ENCODE measurements at places on chromosomes 6 and 20.
A peak's percentile ranks its signal among the peaks of the same experiment; 100 is the strongest.

DNA sequence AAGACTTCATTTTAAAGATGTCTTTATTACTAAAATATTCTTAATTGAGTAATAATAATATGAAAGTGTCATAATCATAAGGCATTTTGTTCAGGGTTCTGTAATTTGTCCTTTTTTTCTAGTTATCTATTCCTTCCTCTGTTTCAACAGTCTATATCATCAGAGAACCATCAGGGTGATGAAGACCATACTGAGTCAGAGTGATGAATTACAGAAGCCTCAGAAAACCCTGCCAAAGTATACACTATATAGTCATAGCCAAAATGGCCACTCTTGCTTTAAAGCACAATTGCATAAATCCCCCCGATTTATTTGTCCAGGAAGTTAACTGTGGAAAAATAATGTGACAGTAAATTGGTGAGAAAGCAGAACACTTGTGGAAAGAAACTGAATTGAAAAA lies 735.0 kb downstream of the EPHA7 start:
- DNase-seq, result no peak

GRCh38 chr6:91155129-91155785 lies 568.4 kb upstream of the MAP3K7 start:
- DNase-seq, result no peak

DNA sequence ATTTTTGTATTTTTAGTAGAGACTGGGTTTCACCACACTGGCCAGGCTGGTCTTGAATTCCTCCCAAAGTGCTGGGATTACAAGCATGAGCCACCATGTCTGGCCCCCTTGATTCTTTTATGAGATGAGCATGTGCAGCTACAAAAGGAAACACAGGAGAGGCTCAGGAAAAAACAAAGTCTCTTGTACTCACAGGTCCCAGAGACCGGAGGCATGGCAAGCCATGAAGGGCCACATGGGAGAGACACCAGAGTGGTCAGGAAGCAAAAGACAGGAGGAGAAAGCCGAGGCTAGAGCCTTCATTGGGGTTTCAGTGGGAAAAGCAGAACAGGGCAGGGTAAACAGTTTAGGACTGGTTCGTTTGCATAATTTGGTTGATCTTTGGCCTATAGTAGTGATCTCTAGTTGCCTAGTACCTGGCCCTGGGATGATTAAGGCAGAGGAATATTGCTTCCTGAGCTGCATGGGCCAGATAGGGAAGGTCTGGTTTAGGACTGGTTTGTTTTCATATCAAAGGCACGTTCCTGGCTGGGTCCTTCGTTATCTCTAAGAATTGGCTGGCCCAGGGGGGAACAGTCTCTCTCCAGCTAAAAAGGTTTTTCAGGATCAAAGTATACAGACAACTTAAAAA lies 48.2 kb upstream of the PRND start:
- no peak for DNase-seq

GRCh38 chr20:38779247-38780097 lies 26.0 kb upstream of the PPP1R16B start:
- peak; percentile 5 for DNase-seq

- DNase-seq, result no peak
Observed at GRCh38 chr20:1667502-1668085, 10.0 kb upstream of the SIRPG start.

GRCh38 chr6:134247231-134247833 lies 70.6 kb downstream of the SGK1 start:
- DNase-seq, result peak; percentile 76

DNA sequence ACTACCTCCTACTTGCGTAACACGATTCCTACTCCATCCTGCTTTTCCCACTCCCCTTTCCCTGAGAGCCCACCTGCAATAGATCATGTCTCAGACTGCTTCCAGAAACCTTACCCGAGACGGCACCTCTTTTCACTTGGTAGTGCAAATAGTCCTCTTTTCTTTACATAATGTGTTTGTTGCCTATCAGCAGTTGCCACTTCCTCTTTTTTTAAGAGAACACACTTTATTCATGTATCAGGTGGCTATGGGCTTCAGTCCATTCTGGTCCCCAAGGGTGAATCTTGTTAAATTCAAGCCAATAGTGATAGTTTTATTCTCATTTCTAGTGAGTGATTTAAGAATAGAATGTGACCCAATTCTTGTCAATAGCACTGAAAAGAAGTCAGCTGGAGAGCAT lies 57.7 kb upstream of the FERMT1 start:
- no peak for DNase-seq

- DNase-seq, result no peak
Observed at GRCh38 chr6:104630955-104631354, 228.8 kb downstream of the HACE1 start.

DNA sequence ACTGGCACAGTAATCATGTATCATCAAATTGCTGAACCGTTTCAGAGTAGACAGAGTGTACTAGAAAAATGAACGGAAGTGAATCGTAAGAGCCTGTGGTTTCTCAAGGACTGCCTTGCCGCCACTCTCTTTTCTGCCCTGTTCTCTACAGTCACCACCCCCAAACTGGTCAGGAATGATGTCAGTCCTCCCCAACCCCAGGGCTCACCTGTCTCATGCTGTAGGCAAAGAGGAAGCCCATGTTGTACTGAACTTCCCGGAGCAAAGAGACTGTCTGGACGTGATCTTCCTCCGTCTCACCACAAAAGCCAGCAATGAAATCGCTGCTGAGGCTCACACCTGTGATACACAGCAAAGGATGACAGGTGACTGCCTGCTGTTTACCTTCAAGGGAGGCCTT lies 31.0 kb downstream of the CDK5RAP1 start:
- DNase-seq, result peak; percentile 73

GRCh38 chr6:4611429-4612129 lies 164.6 kb upstream of the CDYL start:
- DNase-seq, result no peak

- DNase-seq, result peak; percentile 60
Observed at GRCh38 chr6:105424175-105424783, 21.4 kb upstream of the PREP start.

GRCh38 chr6:135141728-135142127 lies 39.4 kb upstream of the MYB start:
- DNase-seq, result no peak

- no peak for DNase-seq
Observed at GRCh38 chr6:54646069-54646950, 200.3 kb upstream of the FAM83B start.

DNA sequence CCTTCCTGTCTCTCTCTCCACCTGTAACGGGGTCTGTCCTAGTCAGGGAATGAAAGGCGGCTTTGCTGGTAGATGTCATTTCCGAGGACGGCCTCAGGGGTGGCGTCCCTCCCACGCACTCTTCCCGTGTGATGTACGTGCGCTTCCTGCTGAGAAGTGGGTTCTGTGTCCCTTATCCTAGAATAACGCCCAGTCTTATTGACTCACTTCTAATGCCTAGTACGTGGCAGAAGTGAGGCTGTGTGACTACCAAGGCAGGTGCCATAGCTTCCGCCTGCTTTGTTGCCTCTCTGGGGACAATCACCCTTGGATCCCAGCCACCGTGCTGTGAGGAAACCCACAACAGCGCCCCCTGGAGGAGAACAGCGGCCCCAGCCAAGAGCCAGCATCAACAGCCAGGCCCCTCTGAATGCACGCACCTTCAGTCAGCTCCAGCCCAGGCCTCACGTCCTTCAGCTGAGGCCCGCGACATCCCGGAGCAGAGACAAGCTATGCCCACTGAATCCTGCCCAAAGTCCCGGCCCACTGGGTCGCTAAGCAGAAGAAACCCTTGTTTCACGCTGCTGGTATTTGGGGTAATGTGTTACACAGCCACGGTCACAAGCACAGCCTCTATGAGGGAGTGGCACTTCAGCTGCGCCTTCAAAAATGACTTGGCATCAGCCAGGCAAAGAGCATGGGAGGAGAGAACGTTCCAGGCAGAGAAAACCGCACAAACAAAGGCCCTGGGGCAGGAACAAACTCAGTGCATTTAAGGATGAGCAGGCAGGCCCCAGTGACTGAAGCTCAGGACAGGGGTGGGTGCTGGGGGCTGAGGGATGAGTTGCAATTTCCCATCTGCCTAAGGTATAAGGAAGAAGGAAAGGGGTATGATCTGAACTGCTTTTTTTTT lies 224.2 kb downstream of the NFATC2 start:
- DNase-seq, result peak; percentile 54

GRCh38 chr20:32539817-32540675 lies 45.1 kb downstream of the NOL4L start:
- peak; percentile 80 for DNase-seq

DNA sequence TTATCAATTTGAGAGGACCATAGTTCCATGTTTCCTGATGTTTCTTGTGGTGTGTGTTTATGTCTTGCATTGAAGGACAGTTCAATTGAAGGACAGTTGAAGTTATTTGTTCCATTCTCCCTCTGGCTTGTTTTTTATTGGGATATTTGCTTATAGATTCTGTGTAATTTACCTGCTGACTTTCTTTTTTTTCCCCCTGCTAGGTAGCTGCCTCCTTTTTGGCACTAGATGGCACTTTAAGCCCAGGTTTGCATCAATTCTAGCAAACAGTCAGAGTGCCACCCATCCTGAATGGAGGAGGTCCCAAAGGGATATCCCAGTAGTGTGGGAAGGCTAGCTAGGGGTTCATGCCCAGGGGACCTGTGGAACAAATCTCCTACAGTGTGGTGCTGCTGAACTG lies 78.1 kb downstream of the CFAP61 start:
- no peak for DNase-seq

GRCh38 chr20:54267483-54268003 lies 59.7 kb downstream of the PFDN4 start:
- no peak for DNase-seq

- no peak for DNase-seq
Observed at GRCh38 chr20:62545271-62545670, 69.5 kb upstream of the GATA5 start.

GRCh38 chr6:127907960-127908640 lies 7.2 kb upstream of the THEMIS start:
- peak; percentile 33 for DNase-seq

- DNase-seq, result no peak
Observed at GRCh38 chr6:24387818-24388217, 14.9 kb upstream of the MRS2 start.

DNA sequence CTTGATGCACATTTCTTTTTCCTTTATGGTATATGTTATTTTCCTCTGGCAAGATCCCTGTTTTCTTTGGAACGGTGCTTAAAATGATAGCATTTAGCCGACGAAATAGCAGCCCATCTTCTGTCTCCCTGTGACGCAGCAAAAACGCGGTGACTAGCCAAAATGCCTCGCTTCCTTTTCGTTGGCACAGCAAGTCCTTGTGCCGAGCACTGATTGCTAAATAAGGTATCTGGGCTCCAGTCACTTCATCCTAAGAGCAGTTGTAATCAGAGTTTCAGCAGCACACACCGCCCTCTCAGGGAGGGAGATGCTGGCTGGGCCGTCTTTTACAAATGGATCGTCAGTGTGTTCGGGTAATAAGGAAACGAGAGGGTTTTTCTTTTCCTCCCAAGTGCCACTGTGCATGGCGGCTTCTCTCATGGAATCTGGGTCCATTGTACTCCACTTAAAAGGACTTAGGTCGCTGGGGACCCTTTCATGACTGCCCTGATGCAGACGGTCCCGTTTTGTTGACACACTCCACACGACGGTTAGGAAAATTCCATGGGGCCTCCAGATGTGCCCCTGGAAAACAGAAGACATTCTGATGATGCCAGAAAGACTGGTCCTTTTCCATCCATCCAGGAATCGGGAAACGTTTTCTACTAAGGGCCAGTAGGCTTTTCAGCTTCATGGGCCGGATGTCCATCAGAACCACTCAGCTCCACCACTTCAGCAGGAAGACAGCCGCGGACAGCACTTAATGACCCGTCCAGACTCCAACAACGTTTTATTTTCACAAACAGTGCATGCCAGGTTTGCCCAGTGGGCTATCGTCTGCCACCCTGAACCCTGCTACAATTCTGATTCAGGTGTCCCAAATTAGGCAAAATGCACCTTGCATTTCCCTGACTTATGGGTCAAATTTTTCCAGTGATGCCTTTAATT lies 185.5 kb downstream of the CDH4 start:
- DNase-seq, result no peak

- no peak for DNase-seq
Observed at GRCh38 chr6:157647261-157647915, 175.7 kb upstream of the SNX9 start.

GRCh38 chr6:141704151-141704550 lies 428.6 kb upstream of the GJE1 start:
- DNase-seq, result no peak

DNA sequence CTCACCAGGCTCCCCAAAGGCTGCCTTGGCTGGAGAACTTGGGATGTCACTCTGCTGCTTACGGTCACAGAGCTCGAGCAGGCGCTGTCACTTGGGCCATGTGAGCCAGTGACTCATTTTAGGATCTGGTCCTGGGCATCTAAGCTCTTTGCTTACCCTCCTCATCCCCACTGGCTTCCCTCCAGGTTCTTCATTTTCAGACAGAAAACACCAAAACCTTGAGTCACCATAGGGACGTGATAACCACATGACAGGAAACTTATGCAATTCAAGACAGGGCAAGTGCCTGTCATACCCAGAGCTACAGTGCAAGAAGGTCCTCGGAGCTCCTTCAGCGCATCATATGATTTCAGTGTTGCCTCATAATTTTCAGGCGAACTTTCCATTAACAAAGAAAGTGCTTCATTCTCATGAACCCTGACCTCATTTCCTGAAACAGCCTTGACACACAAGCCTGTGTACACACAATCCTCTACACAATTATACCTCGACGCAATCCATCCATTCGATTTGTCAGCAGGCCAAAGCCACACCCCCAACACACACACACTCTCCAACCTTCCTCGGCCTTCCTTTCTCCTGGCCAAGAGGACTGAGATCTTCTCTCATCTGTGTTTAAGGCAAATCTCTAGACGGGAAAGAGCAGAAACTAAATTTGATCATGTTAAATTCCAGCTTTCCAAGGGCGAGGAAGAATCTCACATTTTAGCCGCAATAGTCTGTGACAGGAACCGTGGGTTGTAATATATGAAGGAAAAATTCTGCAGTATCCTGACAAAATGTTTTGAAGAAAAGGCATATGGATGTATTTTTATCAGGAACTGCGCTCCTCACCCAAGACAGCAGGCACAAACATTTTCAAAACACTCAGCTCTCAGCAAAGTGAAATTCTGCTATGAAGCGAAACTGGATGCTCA lies 25.3 kb downstream of the TBC1D7 start:
- DNase-seq, result peak; percentile 22

DNA sequence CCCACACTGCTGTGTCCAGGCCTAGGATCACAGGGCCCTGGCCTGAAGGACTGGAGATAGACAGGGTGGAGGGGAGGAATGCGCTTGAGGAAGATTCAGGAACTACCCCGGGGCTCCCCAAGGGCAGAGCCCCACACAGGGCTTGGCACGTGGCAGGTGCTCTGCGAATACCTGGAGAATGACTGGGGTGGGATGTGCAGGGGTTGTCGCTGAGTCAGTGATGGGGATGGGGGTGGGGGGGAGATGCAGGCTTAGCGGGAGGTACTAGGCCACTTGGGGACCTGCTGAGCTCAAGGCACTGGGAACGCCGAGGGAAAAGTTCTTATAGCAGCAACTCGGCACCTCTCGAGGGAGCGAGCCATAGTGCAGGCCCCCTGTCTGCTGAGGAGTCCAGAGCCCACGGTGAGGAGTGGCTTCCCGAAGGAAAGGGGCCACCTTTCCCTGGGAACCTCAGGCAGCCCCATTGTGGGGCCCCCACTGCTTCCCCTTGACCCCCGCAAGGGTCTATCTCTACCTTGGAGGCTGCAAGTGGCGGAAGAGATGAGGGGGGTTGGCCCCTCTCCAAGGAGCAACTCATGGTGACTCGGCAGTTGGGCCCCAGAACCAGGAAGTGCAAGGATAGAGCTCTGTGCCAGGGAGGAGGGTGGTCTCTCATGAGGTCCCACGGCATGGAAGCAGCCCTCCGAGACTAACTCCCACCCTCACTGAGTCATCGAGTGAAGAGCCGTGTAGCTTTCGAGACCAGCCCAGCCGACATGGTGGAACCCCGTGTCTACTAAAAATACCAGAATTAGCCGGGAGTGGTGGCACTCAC lies 33.1 kb downstream of the SRC start:
- no peak for DNase-seq
